Activated CD4-positive, CD25-positive, alpha-beta regulatory T cell (primary cell): ENCODE measurements at places on chromosomes 12 and 14.

DNA sequence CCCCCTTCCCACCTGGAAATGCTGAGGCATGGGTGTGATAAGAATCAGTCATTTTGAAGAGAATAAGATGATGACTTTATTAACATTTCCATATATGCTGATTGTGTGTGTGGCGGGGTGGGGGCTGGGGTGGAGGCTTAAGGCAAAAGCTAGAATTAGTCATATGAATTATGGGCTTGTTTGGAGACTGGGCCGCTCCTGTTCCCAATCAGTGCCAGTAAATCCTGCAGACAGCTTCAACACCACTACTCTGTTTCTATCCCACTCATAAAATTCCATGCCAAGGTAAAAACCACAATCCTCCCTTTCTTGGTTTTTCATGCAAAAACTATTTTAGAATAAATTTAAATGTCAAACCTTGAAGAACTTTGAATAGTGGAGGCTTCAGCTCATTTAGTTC, 29.9 kb upstream of the SLC38A2 start:
- no peak for DNase-seq

- no peak for DNase-seq
Measured at GRCh38 chr12:92363295-92364146, 217.9 kb upstream of the BTG1 start.

DNA sequence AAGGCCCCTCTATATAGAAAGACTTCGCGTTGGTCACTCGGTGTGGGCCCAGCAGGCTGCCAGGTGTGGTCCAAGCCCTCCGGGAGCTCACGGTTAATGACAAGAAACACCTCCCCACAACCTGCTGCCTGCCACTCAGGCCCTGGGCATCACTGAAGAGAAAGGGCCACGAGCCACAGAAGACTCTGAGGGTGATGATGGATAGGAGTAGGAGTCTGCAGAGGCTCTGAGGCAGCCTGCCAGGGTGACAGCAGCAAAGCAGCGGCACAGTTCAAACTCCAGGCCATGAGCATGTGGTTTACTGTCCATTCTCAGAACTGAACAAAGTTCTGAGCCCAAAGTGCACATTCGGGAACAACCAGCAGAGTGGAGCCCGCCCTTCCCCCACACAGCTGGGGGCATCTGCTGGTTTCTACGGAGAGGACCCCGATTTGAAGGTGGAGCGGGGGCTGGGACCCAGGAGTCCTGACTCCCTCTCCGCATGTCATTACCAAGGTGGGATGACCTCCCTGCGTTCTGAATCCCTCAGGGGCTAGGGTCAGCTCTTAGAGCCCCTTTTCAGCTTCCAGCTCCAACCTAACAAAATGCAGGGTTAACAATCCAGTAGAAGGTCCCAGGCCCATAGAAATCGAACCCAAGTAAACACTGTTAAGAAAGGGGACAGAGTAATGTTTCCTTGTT, 65.8 kb downstream of the VWF start:
- DNase-seq, result no peak

- DNase-seq, result no peak
Measured at GRCh38 chr14:30656190-30656632, 34.1 kb downstream of the SCFD1 start.

- DNase-seq, result no peak
Measured at GRCh38 chr12:2845280-2845679, 10.4 kb upstream of the NRIP2 start.

DNA sequence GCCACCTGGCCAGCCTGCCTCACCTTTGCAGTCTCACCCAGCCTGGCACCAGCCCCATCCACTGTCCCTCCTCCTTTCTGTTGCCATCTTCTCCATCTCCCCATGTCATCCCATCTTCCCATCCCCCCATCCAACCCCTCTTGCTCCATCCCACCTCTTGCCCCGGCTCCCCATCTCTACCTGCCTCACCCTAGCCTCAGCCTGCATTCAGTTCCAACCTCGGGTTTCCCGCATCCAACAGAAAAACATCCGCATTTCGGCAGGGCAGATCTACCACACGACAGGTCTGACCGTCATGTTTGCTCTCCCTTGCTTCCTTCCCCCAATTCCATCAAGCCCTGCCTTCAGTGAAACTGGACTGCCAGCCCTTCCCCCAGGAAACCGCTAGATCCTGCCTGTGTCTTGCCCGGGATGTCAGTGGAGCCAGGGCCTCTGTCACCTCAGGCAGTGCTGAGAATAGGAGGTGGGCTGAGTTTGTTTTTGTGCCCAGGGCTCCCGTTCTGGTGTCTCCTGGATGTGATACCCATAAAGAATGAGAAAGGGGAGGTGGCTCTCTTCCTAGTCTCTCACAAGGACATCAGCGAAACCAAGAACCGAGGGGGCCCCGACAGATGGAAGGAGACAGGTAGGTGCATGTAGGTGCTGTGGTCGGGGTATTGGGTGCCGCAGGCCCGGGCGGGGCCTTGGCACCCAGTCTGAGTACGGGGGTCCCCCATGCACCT, 2.5 kb downstream of the KCNH3 start:
- DNase-seq, result no peak

GRCh38 chr12:64968989-64969819, 144.8 kb downstream of the TBC1D30 start:
- no peak for DNase-seq

DNA sequence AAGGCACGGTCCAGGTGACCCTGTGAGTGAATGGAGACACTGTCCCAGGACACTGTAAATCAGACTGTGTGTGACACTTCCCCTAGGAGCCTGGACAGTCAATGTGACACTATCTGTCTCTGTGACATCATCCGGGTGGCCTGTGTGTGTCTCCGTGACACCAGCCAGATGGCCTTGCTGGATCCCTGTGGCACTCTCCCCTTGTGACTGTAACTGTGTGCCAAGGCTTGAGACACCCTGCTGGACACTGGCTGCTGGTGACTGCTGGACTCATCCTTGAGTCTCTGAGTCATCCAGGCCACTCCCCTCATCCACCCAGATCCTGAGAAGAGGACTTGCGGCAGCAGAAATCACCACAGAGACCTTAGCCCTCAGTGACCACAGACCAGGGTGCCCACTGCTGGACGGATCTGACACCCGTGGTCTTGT, 51.6 kb downstream of the MVK start:
- no peak for DNase-seq

DNA sequence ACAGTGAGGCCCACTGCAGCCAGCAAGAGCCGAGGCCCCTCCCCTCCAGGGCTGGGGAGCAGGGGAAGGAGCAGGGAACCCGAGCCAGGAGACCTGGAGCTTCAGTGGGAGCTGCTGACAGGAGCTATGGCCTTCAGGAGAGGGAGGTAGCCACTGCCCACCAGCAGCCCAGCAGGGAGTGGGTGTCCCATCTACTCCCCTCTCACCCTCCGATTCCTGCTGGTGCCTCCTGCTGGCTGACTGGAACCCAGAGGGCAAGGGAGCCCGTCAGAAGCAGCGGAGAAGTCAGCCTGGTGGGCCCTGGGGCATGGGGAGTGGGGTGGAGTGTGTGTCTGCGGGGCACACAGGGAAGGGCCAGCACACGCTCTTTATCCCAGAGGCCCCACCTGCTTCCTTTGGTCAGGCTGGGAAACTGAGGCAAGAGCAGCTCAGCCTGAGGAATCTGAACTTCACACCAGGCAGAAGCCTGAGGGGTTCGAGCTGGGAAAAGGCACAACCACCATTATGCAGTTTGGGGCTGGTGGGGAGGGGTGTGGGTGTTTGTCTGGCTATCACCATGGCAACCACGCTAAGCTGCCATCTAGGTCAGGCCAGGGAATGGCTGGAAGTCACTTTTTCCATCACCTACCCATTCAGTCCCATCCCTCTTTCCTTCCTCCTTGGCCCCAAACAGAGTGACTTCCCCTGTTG, 36.8 kb upstream of the PLEKHG6 start:
- DNase-seq, result no peak

DNA sequence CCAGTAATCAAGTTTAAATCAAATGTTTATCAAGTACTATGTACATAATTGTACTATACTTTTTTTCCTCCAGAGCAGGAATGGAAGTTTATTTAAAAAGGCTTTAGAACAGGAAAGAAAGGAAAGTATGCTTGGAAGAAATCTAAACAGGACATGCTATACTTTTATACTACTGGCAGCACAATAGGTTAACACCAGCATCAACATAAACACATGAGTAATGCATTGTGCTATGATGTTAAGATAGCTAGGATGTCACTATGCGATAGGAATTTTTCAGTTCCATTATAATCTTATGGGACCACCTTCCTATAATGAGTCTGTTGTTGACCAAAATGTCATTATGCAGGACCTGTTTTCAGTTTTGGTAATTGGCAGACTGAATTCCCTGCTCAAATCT, 41.5 kb upstream of the ANKS1B start:
- no peak for DNase-seq

GRCh38 chr14:70576891-70577290, 23.6 kb downstream of the MED6 start:
- DNase-seq, result no peak

GRCh38 chr12:19030603-19031002, 98.9 kb upstream of the PLEKHA5 start:
- DNase-seq, result no peak

GRCh38 chr12:87323369-87323768, 705.8 kb downstream of the C12orf50 start:
- DNase-seq, result no peak

DNA sequence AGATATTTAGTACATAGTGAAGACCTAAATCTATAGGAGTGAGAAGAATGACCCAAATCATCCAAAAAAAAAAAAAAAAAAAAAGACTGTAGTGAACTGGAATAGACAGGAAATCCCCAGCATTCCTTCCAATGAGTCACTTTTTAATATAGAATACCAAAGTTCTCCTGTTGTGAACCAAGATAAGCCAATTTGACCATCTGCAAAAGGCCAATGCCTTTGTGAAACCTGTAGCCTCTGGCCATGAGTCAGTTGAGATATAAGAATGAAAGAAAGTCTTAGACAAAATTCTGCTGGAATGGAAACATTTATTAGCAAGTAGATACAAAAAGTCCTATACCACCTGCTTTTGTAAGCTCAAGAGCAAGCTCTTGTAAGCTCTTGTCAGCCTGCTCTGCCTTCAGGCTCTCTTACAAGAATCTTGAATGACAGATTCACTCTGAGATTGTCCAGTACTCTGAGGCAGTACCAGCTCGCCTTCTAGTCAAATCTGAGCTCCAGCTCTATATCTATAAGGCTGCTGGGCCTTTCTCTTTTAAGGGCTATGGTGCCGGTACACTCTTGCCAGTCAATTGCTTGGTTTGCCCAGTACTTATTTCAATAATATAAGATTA, 243.0 kb upstream of the TMTC1 start:
- DNase-seq, result no peak

GRCh38 chr12:15603474-15604085, 185.6 kb downstream of the EPS8 start:
- no peak for DNase-seq

- DNase-seq, result no peak
Measured at GRCh38 chr14:100363053-100363452, 39.9 kb downstream of the SLC25A47 start.

DNA sequence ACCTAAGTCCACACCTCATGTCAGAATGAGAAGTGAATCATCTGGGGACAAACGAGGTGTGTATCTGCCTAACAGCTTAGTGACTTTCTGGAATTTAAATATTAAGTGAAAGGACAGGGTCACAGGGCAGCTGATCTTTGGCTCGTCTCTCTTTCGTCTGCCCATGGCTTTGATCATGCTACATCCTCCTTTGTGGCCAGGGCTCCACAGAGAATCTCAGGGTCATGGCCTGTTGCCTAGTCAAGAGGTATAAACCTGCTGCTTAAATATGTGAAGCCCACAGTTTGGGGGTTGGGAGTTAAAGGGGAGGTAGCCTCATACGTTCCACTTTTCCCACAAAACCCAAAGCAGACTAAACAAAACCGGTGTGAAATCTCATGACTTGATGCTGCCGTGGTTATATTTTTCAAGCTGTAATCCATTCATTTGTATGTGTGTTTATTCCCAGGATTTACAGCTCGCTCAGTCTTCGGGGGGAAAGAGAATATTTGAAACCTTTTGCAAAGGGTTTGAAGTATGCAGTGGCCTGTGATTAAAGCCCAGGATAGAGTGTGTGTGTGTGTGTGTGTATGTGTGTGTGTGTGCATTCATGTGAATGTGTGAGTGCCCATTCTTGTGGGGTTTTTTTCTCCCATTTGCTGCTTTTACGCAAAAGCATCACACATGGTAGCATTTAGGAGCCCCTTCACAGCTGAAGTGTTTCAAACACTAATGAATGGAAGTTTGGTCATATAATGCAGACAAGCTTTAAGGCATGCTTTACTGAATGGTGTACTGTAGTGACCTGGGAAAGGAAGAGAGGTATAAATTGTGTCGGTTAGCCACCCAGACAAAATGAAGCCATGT, 137.1 kb downstream of the HMGA2 start:
- no peak for DNase-seq

- DNase-seq, result no peak
Measured at GRCh38 chr14:83491091-83491490, 1957.4 kb upstream of the SEL1L start.

DNA sequence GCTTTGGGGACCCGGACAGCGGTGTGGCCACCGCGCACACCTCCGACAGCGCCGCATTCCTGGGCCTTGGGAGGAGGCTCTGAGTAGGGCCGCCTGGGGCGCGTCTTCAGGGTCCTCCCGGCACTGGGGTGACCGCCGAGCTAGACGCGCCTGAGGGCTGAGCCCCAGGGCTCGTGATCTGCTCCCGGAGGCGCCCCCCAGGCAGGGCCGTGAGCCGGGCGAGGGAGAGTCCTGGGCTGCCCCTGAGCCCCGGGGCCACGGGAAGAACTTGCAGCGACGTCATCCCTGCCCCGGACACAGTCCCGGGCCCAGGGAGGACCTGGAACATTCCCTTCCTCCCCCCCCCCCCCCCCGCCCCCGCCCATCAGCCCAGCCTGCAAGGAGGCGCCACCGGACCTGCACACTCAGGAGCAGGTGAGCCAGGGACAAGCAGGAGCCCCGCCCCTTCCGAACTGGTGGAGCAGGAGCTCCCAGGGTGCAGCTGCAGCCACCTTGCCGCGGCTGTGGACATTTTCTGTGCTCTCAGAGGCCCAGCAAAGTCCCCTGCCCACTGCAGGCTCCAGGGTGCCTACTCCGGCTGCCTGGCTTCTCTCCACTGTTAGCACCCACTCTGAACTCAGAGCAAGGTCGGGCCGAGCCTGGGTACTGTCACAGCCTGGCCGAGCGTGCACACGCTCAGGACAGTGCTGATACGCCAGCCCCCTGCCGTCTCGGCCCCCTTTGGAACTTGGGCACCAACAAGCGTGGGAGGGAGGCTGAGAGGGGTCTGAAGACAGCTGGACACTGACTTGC, 50.7 kb downstream of the A2M start:
- no peak for DNase-seq

DNA sequence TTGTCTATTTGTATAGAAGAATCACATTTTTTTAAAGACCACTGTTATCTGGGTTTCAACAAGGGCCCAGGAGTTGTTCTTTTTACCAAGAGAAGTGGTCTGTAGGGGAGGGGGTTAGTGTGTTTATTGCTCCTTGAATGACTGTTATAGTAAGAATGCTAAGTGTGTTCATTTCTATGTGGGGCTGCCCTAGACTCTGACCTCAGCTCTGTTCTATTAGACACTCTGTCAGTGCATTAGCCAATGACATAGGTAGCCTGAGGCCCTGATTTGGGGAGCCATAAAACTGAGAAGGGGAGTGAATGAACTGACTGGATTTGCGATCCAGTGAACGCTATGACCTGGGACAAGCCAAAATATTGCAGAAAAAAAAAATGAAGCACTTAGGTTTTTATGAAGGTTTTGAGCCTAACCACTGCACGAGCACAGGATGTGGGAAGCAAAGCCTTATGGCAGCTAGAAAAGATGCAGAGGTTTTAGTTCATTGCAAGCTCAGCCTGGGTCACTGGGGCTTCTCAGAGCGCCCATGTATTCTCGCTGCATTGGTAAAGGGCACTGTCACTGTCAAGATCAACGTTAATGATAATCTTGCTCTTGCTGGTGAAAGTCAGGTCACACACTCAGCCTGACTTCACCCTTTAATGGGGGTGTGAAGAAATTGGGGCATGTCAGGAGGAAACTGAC, 63.8 kb downstream of the PRKCH start:
- peak; percentile 18 for DNase-seq
